ENCODE measurements at places on chromosomes 1 and 21.

- DNase-seq, result no peak
Observed at GRCh38 chr1:97834899-97835298, 85.9 kb downstream of the DPYD start.

DNA sequence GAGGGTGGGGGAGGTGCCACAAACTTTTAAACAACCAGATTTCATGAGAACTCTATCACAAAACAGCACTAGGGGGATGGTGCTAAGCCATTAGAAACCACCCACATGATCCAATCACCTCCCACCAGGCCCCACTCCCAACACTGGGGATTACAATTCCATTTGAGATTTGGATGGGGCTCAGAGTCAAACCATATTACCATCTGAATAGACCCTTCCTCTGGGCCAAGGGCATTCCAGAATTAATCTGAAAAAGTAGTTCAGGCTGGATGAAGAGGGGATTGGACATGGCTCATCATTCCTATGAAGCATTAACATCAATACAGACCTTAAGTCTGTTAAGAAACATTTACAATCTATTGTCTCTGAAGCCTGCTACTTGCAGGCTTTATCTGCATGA is 149.9 kb upstream of the DNAH14 start:
- DNase-seq, result no peak

DNA sequence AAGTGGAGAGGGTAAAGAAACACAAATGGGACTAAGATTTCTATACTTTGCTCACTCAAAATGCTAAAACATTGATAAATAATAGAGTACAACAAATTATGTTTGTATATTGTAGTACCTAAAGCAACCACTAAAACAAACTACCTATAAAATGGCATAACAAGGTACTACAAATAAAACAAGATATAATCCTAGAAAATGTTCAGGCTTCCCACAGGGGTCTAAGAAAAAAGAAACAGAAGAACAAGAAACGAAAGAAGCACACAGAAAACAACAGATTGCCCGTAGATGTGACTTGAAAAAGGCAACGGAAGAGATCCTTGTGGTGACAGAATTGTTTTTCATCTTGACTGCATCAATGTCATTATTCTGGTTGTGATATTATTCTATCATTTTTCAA is 63.3 kb upstream of the ADGRL4 start:
- DNase-seq, result no peak

GRCh38 chr1:206039046-206039973 is 13.7 kb upstream of the RHEX start:
- DNase-seq, result no peak

DNA sequence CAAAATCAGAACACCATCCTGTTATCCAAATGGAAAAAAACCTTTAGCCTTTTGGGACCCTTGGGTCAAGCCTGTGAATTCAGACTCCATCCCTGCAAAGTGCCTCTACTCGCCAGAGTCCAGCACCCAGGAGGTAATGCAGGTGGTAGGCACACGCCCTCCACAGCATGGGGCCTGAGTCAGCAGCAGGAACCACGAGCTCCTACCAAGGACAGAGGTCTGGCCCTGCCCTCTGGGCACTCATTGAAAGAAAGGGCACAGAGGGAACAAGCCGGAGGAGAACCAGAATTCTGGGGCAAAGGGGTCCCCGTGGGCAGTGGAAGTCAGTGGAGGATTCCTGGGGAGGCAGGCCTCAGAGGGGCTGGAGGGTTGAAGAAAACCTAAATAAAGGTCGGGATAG is 438.1 kb downstream of the NPHP4 start:
- DNase-seq, result no peak

GRCh38 chr1:76140227-76140626 is 65.7 kb downstream of the ST6GALNAC3 start:
- DNase-seq, result no peak

GRCh38 chr1:222140206-222140605 is 398.3 kb upstream of the DUSP10 start:
- DNase-seq, result no peak

DNA sequence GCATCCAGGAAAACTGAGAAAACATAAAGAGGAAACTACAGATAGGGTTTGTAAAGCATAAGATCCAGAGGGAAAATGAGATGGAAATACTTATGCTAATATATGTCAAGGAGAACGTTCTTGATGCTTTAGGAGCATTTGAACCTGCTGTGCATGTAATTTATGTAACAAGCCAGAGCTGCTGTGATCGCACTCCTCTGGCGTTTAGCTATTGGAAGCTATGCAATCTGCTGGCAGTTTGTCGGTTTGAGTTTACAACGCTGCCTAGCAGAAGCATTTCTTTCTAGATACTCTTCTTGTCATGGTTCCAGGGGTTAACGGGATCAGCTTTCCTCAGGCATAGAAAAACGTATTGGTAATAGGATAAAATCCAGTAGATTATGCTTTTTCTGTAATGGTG is 182.7 kb downstream of the KCNH1 start:
- DNase-seq, result no peak

DNA sequence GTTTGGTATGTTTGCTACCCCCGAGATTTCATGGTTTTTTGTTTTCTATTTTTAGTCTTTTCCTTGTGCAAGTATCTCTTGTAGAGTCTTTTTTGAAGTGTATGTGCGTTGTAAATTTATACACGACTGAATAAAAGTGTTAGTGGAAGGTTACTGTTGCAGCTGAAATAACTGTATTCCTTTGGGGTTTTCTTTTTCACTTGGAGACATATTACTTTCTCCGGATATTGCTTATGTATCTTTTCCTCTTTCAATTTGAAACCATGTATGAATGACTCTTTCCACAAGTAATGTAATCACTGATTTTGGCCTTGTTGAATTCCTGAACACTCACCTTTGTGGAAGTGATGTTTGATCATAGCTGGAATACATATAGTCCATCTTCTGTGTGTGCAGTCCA is 956 bp downstream of the URB2 start:
- DNase-seq, result no peak

GRCh38 chr21:33231526-33231925 is 1.8 kb downstream of the IFNAR2 start:
- no peak for DNase-seq

DNA sequence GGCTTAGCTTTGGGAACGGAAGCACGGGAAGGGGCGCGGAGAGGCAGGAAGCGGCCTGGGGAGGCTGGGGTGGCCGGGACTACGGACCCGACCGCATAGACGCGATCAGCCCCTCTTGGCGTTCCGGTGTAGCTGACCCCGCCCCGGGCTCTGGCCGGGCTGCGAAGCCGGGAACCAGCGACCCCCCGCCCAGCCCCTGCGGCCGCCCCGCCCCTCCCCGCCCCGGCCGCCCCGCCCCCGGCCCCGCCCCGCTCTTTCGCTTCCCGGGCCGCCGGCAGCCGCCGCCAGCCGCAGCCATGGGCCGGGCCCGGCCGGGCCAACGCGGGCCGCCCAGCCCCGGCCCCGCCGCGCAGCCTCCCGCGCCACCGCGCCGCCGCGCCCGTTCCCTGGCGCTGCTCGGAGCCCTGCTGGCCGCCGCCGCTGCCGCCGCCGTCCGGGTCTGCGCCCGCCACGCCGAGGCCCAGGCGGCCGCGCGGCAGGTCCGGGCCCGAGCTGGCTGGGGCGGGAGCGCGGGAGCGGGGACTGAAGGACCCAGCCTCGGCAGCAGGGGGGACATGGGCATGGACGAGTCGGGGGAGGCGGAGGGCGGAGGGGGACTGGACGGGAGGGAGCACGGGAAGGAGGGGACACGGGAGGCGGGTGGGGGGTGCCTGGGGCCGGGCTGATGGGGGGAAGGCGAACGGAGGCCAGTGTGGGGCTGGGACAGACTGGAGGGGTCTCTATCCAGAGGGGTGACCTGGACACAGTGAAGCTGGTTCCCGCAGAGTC is at the start of gene SELENON:
TSS of gene SELENON (plus strand) at position 259 of the 768 bp plus-strand sequence. CDS start at position 297, 38 bp downstream.
- DNase-seq, result no peak

GRCh38 chr1:225972344-225973152 is 26.6 kb downstream of the SDE2 start:
- no peak for DNase-seq

- no peak for DNase-seq
Observed at GRCh38 chr1:198494139-198494538, 46.3 kb downstream of the ATP6V1G3 start.

- no peak for DNase-seq
Observed at GRCh38 chr21:21864321-21864840, 866.2 kb downstream of the NCAM2 start.

GRCh38 chr1:89802841-89803240 is 18.0 kb upstream of the LRRC8D start:
- no peak for DNase-seq

DNA sequence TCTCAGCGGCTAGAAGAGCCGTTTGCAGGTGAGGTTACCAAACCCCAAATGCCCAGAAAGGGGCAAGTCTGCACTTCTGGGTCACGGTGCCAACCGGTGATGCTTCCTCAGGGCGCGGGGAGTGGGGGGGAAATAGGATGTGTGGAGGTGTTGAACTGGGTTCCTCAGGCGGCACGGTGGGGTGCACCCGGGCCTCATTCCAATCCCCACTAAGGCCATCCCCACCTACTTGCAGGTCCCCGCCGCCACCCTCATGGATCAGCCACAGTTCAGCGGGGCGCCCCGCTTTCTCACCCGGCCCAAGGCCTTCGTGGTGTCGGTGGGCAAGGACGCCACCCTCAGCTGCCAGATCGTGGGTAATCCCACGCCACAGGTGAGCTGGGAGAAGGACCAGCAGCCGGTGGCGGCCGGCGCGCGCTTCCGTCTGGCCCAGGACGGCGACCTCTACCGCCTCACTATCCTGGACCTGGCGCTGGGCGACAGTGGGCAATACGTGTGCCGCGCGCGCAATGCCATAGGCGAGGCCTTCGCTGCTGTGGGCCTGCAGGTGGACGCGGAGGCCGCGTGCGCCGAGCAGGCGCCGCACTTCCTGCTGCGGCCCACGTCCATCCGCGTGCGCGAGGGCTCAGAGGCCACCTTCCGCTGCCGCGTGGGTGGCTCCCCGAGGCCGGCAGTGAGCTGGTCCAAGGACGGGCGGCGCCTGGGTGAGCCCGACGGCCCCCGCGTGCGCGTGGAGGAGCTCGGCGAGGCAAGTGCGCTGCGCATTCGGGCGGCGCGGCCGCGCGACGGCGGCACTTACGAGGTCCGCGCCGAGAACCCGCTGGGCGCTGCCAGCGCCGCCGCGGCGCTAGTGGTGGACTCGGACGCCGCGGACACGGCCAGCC is 3.9 kb downstream of the OBSCN start:
- no peak for DNase-seq

- DNase-seq, result no peak
Observed at GRCh38 chr1:18977428-18977827, 21.0 kb upstream of the IFFO2 start.

DNA sequence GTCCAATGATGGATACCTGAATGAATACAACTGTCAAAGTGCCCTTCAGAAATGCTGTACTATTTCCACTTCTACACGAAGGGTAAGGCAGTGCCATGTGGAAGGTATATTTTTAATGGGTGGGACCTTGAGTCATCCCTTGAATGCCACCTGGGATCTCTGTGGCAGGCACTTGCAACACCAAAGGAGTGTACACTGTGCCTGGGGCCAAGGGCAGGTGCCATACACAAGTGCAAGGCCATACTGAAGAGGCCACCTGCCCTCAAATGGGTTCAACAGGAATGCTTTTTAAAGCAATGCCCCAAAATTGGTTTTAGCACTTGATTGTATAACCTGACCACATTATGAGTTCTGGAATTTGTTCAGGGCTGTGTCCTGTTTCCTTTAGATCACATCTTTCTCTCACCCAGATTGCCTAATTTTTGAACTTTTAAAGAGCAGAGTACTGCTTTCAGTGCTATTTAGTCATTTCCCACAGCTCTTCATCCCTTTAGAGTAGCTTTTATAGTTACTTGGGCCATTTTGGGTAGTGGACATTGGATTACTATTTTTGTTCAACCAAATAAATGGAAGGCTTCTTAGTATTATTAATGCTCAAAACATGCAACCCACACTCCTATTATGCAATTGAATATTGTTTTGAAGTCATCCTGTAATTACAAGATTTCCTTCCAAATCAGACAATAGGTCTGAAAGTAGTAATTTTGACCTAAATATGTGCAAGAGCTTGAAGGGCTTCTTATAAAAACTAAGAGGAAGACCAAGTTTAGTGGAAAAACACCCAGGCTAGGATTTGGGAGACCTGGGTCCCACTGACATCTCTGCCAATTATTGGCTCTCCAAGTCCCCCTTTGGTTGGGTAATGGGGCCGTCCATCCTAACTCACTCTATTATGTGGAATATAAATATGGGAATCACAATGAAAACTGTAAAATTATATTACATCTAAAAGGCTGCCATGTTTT is 57.2 kb downstream of the LEPR start:
- no peak for DNase-seq

- DNase-seq, result no peak
Observed at GRCh38 chr1:56516539-56517252, 62.7 kb downstream of the PLPP3 start.

DNA sequence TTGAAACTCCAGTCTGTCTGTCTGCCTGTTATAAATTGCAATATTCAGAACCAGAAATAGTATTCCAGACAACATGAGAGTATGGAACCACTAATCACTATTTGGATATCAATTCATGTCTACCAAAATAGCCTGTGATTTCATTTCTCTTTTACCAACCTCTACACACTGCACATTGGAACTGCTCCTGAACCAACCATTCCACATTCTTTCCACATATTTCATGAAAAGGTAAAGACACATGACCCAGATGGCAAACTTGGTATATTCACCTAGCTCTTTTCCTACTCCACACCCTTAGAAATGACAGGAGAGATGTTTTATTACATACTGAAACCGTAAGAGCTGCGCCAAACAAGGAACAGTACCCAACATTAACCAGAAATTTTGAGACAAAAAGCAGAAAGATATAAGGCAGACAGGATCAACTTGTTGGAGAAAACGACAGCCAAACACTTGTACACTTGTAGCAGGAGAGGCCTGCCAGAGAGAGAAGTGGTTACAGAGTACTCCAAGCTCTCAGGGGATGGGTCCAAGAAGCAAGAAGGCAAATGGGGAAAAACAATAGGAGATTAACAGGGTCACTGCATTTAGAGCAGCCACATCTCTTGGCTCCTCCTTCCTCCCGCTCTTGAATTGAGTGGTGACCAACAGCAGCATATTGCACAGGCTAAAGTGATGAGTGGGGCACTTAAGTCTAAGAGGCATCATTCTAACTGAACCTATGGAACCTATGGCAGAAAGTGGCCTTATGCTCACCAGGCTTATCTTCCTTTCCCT is 148.7 kb downstream of the SETD4 start:
- DNase-seq, result no peak

GRCh38 chr1:30741239-30741894 is 16.2 kb downstream of the LAPTM5 start:
- no peak for DNase-seq

DNA sequence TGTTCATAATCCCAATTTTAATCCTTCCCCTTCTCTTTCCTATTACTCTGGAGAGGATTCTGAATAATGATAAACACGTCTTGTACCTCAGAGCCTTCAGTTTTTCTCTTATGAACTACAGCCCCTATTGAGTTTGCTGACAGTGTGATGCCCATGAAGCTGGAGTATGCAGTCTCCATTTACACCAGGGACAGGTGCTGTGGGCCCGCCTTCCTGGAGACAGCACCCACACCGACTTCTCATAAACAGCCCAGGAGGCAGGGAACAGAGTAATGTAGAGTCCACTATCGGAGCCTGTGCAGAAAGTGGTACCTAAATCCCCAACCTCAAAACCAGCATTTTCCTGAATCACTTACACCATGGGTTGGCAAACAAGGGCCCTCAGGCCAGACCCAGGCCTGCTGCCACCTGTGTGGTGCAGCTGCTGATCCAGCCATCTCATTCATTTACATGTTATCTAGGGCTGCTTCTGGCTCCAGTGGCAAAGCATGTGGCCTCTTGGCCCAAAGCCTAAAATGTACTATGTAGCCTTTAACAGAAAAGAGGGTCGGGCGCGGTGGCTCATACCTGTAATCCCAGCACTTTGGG is 95.1 kb upstream of the KRTAP19-8 start:
- DNase-seq, result no peak

- no peak for DNase-seq
Observed at GRCh38 chr1:203463469-203464062, 12.0 kb upstream of the PRELP start.

Measured in effector memory CD8-positive, alpha-beta T cell (primary cell).